B cell (primary cell): ENCODE measurements at places on chromosomes 1 and 21.

GRCh38 chr1:49408346-49408745 lies 615.4 kb downstream of the AGBL4 start:
- DNase-seq: no peak
- H3K27me3 ChIP-seq: no peaks in the 10 kb centered on the region
- H3K36me3 ChIP-seq: no peaks in the 10 kb centered on the region
- no peak overlapping the region for H3K4me3 ChIP-seq
- no peaks in the 10 kb centered on the region for H3K4me1 ChIP-seq

GRCh38 chr1:246801241-246802020 lies 77.2 kb downstream of the SCCPDH start:
- H3K4me3 ChIP-seq: no peak overlapping the region
- H3K27ac ChIP-seq: no peak overlapping the region
- no peaks in the 10 kb centered on the region for H3K36me3 ChIP-seq

- no peaks in the 10 kb centered on the region for H3K27me3 ChIP-seq
- peaks cover 11% of the 10 kb centered on the region for H3K4me1 ChIP-seq
- H3K36me3 ChIP-seq: no peaks in the 10 kb centered on the region
- no peak overlapping the region for H3K27ac ChIP-seq
- no peak overlapping the region for H3K4me3 ChIP-seq
These were observed 6.6 kb downstream of the LDLRAD2 start for GRCh38 chr1:21818656-21819055.

DNA sequence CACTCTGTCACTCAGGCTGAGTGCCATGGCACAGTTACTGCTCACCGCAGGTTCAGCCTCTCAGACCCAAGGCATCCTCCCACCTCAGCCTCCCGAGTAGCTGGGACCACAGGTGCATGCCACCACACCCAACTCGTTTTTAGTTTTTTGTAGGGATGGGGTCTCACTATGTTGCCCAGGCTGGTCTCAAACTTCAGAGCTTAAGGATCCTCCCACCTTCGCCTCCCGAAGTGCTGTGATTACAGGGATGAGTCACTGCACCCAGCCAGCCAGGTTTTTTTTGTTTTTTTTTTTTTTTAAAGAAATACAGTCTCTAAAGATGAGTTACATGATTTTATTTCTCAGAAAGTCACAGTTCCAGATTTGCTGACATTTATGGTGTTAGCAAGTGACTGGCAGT lies 29.0 kb downstream of the BACE2 start:
- H3K4me1 ChIP-seq: peaks cover 38% of the 10 kb centered on the region
- no peaks in the 10 kb centered on the region for H3K27me3 ChIP-seq
- H3K36me3 ChIP-seq: no peaks in the 10 kb centered on the region

DNA sequence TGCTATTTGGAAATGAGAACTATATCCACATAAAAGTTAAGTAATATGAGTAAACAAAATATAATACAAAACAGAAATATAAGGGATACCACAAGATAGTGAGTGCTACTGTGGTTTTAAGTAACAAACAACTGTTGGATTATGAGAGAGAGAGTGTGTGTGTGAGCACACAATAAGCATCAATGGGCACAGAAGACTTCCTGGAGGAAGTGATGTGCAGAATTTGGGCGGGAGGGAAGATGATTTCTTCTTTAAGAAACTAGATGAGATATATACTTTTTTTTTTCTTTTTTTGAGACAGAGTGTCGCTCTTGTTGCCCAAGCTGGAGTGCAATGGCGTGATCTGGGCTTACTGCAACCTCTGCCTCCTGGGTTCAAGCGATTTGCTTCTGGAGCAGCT lies 7.9 kb upstream of the IER5 start:
- no peak overlapping the region for H3K4me3 ChIP-seq
- H3K36me3 ChIP-seq: no peaks in the 10 kb centered on the region
- no peak overlapping the region for H3K27ac ChIP-seq
- H3K4me1 ChIP-seq: peaks cover 6% of the 10 kb centered on the region
- no peaks in the 10 kb centered on the region for H3K27me3 ChIP-seq

- H3K27me3 ChIP-seq: no peaks in the 10 kb centered on the region
- no peak overlapping the region for H3K4me3 ChIP-seq
- DNase-seq: no peak
- no peak overlapping the region for H3K27ac ChIP-seq
- peaks cover 15% of the 10 kb centered on the region for H3K4me1 ChIP-seq
- H3K36me3 ChIP-seq: no peaks in the 10 kb centered on the region
These were observed 512.2 kb upstream of the NR5A2 start for GRCh38 chr1:199515261-199515660.

DNA sequence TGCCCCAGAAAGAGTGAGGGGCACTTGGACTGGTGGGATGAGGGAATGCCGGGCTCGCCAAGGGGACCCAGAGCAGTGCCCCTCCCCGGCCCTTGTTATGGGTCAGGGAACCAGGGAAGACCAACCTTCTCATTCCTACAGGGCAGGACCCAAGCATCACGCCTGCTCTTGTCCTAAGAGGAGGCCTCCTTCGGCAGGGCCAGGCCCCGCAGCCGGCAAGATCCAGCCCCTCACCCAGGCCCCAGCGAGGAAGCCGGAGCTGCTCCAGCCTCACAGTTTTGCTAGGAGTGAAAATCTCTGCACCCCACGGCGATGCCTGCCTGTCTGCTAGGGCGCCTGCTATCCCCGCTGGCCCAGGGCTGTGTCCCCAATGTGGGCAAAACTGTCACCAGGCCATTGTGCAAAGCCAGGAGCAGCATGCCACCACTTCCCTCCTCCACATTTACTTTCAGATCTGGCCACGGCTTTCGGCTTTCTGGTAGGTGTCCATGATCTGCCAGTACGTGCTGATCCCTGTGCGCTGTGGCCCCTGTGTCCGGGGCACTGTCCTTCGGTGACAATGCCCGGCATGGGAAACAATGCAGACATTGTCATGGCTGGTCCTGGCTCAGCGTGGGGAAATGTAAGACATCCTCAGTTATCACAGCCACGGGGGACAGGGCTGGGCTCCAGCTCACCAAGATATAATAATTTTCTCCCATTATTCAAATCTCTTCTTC lies 9.6 kb downstream of the ACTRT2 start:
- no peaks in the 10 kb centered on the region for H3K36me3 ChIP-seq
- H3K4me3 ChIP-seq: no peak overlapping the region
- no peak for DNase-seq
- peaks cover 12% of the 10 kb centered on the region for H3K27me3 ChIP-seq
- no peak overlapping the region for H3K27ac ChIP-seq

GRCh38 chr1:202072211-202072765 lies 50.4 kb upstream of the GPR37L1 start:
- H3K27me3 ChIP-seq: no peaks in the 10 kb centered on the region
- no peak for DNase-seq
- no peaks in the 10 kb centered on the region for H3K36me3 ChIP-seq

DNA sequence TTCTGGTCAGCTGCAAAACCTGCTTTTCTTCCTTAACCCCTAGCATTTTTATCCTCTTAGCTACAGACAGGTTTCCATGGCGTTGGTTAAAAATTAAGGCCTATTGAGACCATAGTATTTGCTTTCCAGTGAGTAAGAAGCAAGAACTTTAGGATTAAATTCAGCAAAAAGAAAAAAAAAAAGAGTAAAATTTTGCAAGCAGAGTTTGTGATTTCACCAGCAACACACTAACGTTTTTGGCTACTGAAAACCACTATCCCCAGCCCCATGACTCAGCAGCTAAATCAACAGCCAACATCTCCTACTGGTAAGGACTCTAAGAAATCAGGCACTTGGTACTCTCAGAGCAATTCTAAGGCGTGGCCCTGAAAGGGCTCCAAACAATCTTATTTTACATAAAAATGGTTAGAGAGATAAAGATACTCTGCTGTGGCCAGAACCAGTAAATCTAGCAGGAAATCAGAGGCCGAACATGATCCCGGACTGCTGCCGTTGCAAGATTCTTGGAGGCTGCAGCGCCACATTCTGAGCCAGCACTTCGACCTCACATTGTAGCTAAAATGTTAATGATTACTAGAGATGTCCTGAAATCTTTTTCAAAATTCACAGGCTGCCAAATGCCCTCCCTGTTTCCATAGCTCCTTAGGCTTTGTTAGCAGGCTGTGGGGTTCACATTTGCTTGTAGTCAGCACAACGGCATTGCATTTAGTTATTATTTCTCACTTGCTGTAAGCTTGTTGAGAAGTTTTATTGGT lies 1.6 kb upstream of the ENO1 start:
- H3K4me3 ChIP-seq: no peak overlapping the region
- peak overlapping the region; percentile 95 for H3K27ac ChIP-seq
- peaks cover 35% of the 10 kb centered on the region for H3K4me1 ChIP-seq
- no peak for DNase-seq

GRCh38 chr1:30225357-30225756 lies 498.0 kb downstream of the MATN1 start:
- no peak for DNase-seq
- no peaks in the 10 kb centered on the region for H3K4me1 ChIP-seq
- no peak overlapping the region for H3K4me3 ChIP-seq
- H3K36me3 ChIP-seq: no peaks in the 10 kb centered on the region
- no peak overlapping the region for H3K27ac ChIP-seq

GRCh38 chr1:186655876-186656275 lies 24.3 kb downstream of the PTGS2 start:
- H3K4me1 ChIP-seq: no peaks in the 10 kb centered on the region
- H3K4me3 ChIP-seq: no peak overlapping the region
- H3K27ac ChIP-seq: no peak overlapping the region
- no peaks in the 10 kb centered on the region for H3K36me3 ChIP-seq

GRCh38 chr1:209428241-209428921 lies 155.1 kb upstream of the CAMK1G start:
- no peak overlapping the region for H3K27ac ChIP-seq
- no peak for DNase-seq
- no peaks in the 10 kb centered on the region for H3K27me3 ChIP-seq
- no peaks in the 10 kb centered on the region for H3K4me1 ChIP-seq
- H3K36me3 ChIP-seq: no peaks in the 10 kb centered on the region
- no peak overlapping the region for H3K4me3 ChIP-seq

DNA sequence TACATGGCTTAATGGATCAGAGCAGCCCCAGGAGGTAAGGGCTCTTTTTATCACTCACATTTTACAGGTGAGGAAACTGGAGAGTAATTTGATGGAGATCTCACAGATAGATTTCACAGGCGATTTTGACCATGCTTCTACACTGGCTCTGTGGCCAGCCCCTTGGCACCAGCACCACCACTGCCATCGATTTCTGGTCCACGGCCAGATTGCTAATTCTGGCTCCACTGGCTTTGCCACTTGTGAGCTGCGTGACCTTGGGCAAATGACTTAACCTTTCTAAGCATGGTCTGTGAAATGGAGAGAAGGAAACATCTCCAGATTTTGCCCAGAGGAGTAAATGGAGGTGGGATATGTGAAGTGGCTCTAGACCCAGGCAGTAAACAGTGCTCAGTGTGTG lies 32.6 kb downstream of the KCNC4 start:
- DNase-seq: no peak
- H3K4me3 ChIP-seq: no peak overlapping the region
- H3K27me3 ChIP-seq: no peaks in the 10 kb centered on the region
- H3K36me3 ChIP-seq: no peaks in the 10 kb centered on the region
- peaks cover 37% of the 10 kb centered on the region for H3K4me1 ChIP-seq
- no peak overlapping the region for H3K27ac ChIP-seq

DNA sequence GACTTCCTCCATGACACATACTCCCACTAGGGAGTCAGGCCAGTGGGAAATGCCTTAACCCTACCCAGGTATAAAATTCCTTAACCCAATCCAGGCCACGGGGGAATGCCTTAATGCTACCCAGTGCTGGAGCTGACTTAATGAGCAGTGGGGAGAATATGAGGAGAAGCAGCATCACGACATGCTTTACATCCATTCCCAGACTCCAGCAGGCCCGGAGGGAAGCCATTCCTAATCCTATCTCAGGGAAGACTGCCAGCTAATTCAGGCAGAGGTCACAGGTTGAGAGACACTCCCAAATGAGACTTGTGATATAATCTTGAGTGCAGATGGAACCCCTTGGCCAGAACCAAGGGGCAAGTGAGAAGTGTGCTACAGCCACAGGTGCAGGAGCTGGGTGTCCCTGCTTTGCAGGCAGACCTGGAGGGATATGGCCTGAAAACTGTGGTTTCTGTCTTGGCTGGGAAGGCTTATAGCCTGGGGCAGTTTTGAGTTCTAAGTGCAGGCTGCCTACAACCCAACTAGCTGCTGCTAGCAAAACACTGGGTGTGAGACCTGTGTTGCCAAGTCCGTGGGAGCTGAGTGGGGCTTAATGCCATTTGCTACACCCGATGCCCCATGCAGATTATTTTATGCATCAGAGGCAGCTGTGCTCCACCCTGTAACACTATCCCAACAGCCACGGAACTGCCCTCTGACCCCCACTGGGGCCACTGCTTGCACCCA lies 45.1 kb upstream of the GUCA2A start:
- H3K4me1 ChIP-seq: peaks cover 16% of the 10 kb centered on the region
- no peak overlapping the region for H3K4me3 ChIP-seq
- no peaks in the 10 kb centered on the region for H3K27me3 ChIP-seq
- H3K27ac ChIP-seq: no peak overlapping the region

- H3K4me1 ChIP-seq: no peaks in the 10 kb centered on the region
- DNase-seq: no peak
- no peak overlapping the region for H3K27ac ChIP-seq
- H3K27me3 ChIP-seq: no peaks in the 10 kb centered on the region
- H3K36me3 ChIP-seq: no peaks in the 10 kb centered on the region
These were observed 55.4 kb upstream of the JUN start for GRCh38 chr1:58839147-58839795.

DNA sequence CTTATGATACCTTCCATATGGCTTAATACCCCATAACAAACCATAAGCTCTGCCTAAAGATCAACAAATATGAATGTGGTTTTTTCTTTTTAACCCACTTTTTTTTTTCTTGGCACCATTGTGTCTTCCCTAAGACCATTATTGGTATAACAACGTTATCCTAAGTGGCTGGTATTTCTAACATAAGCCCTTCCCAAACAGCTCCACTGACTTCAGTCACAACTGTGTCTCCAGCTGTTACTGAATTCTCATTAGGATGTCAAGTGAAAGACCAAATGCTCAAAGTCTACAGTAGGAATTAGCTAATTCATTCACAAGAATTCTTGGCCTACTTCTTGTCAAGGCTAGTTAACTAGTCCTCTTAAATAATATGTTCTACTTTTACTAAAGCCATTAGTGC lies 4.2 kb upstream of the RXRG start:
- peaks cover 13% of the 10 kb centered on the region for H3K4me1 ChIP-seq
- no peak overlapping the region for H3K4me3 ChIP-seq
- no peak overlapping the region for H3K27ac ChIP-seq
- DNase-seq: no peak
- no peaks in the 10 kb centered on the region for H3K36me3 ChIP-seq

GRCh38 chr1:53025769-53026112 lies 36.3 kb upstream of the PODN start:
- no peaks in the 10 kb centered on the region for H3K4me1 ChIP-seq
- H3K27ac ChIP-seq: no peak overlapping the region
- no peaks in the 10 kb centered on the region for H3K27me3 ChIP-seq

DNA sequence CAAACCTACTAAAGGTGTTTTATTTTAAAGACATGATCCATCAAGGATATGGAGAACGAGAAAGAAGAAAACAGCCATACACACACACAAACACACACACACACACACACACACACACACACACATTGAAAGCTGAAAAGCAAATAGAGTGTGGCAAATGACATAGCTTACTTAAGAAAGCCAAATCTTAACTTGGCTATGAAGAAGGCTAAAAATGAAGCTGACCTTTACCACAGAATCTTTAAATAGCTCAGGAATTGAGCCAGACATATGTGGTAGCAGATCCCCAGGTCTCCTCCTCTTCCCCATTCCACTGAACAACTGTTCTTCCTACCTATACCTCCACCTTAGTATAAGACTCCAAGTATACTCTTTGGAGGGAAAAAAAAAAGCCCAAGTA lies 185.6 kb downstream of the CLEC20A start:
- H3K27ac ChIP-seq: no peak overlapping the region
- no peak overlapping the region for H3K4me3 ChIP-seq
- H3K4me1 ChIP-seq: no peaks in the 10 kb centered on the region
